ENCODE measurements at places on chromosomes 7 and 10. TPM values are rescaled to one million over a fixed set of nuclear protein-coding genes. Genes with fewer than 3 reads are reported as not detected.

The GPR26 gene
- not detected for total RNA-seq

- no peak for DNase-seq
Observed at GRCh38 chr10:118020365-118020764, 26.4 kb downstream of the RAB11FIP2 start.

The IRF5 gene
- total RNA-seq: 25.0 TPM

GRCh38 chr7:40850017-40850416 lies 715.2 kb downstream of the SUGCT start:
- no peak for DNase-seq

The SAMD9L gene
- 11.3 TPM for total RNA-seq

The WDR86 gene
- total RNA-seq: 8.5 TPM

The LIPF gene
- not detected for total RNA-seq

The ACSM6 gene
- total RNA-seq: not detected

The PRLHR gene
- total RNA-seq: not detected

DNA sequence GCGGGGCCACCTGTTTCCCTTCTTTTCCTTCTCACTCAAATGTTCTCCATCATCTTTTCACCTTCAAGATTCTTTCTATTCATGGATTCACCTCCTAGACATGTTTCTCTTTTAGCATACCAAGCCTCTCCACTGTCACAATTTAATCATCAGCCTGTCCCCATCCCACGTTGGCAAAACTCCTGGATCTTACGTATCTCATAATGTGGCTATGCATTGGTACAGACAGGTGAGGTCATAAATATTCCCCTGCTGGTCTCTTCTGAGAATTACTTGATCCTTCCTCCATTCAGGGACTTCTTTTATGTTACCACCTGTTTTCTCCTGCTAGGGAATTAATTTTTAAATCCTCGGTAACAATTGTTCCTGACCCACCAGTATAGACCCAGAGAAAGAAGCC lies 262.6 kb upstream of the NEBL start:
- DNase-seq: no peak

The OR6V1 gene
- total RNA-seq: not detected

- no peak for DNase-seq
Observed at GRCh38 chr7:135710417-135711138, 17.4 kb downstream of the SLC13A4 start.

DNA sequence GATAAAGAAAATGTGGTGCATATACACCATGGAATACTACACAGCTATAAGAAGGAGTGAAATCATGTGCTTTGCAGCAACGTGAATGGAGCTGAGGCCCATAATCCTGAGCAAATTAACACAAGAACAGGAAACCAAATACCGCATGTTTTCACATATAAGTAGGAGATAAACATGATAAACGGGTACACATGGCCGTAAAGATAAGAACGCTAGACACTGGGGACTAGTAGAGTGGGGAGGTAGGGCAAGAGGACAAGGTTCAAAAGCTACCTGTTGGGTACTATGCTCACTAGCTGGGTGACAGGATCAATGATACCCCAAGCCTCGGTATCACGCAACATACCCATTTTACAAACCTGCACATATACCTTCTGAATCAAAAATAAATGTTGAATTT lies 113.7 kb downstream of the CSTF2T start:
- DNase-seq: no peak

The UNCX gene
- total RNA-seq: not detected

DNA sequence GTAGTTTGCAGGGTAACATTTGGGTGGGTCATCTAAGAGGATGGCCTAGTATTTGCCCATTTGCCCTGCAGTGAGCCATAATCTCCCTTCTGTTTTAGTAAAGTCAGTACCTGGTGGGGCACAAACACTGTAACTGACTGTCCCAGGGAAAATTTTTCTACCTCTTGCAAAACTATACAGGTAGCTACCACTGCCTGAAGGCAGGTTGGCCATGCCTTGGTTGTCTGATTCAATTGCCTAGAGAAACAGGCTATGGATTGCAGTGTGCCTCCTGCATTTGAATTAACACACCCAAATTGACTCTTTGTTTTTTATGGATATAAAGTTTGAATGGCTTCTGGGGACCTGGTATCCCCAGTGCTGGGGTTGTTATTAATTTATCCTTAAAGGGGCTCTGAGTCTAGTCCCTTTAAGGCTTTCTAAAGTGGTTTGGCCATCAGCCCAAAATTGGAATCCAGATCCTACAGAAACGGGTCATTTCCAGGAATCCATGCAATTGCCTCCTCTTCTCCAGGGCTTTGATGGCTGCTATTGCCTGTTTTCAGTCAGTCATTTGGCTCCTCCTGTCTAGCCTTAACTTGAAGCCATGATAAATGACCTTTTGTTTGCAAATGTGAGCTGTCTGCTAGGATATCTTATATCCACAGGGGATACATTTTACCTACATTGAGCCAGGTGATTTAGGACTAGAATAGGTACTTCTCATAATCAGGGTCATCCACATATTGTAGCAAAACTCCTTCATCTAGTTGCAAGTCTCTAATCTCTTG lies 89.1 kb downstream of the STRA8 start:
- DNase-seq: no peak

GRCh38 chr10:34801097-34801733 lies 13.9 kb downstream of the PARD3 start:
- no peak for DNase-seq

GRCh38 chr7:94452239-94452638 lies 57.4 kb upstream of the CASD1 start:
- no peak for DNase-seq

DNA sequence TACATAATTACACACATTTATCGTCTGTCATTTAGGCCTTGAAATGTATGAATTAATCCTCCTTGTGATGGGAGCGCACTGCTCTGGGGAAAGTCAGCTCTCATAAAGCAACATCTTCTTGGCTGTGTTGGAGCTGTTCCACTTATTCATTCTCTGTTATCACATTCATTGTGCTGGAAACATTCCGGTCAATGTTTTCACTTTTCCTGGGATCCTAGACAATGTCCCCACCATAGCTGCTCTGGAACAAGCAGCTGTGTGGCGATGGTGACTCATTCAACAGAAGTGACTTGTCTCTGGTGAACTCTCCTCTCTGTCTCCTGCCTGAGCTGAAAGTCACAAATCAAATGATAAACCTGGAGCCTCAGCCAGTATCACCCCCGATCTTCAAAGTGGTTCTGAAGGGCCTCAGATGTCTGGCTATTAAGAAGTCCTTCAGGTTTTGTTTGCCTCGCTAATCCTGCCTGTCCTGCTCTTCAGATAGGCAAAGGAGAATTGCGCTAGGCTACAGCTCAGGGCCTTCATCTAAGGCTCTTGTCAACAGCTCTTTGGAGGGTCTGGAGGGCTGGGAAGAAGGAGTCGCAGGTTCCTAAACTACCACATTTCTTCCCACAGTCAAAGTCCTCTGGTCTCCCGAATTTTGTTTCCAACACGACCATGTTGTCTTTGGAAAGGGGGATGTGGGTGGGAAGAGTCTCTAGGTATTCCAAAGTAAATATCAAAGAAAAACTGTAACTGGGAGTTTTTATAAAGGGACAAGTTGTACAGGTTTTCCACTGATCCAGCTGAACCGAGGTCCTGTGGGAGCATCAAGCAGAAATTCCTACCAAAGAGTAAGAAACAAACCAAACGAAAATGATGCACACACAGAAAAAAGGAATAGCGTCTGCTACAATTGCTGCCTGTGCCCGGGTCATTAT lies 29.3 kb downstream of the KLF6 start:
- no peak for DNase-seq

DNA sequence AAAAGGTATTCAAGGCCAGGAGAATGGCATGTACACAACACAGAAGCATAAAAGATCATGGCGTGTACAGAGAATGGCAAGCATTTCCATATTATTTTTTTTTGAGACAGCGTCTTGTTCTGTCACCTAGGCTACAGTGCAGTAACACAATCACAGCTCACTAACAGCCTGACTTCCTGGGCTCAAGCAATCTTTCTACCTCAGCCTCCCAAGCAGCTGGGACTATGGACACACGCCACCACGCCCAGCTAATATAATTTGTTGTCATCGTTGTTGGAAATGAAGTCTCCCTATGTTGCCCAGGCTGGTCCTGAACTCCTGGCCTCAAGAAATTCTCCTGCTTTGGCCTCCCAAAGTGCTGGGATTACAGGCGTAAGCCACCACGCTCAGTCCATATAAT lies 27.3 kb downstream of the ANXA7 start:
- no peak for DNase-seq

- no peak for DNase-seq
Observed at GRCh38 chr10:68330852-68331454, 911 bp upstream of the HNRNPH3 start.

- no peak for DNase-seq
Observed at GRCh38 chr10:52437205-52437646, 123.1 kb downstream of the DKK1 start.

The CALY gene
- not detected for total RNA-seq

DNA sequence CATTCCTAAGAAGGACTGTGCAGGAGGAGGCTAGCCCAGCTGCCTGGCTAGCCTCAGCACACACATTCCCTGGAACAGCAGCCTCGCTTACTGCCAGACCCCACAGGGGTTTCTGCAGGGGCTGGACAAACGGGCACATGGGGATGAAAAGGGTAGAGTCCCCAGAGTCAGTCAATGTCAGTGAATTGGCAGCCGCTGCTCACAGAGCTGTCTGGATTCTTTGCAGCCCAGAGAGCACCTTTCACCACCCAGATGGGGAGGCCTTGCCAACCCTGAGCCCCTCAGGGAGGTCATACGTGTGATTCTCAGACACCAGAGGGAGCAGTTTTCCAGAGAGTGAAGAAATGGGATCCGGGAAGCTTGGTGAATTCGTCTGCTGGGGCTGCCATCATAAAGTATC lies 143.3 kb downstream of the KCNMA1 start:
- DNase-seq: no peak

GRCh38 chr10:102835007-102835482 lies 2.2 kb downstream of the CYP17A1 start:
- no peak for DNase-seq

The ANXA7 gene
- 107 TPM for total RNA-seq

DNA sequence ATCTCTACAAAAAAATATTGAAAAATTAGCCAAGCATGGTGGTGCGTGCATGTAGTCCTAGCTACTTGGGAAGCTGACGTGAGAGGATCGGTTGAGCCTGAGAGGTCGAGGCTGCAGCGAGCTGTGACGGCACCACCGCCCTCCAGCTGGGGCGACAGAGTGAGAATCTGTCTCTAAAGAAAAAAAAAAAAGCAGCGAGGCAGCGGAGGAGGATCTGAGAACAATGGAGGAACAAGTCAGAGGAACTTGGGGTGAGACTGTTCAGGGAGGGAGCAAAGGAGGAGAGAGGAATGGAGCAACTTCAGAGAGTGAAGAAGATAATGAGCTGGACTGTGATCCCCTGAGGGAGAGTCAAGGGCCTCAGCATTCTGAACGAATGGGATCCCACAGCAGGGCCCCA lies 85.4 kb downstream of the MKX start:
- DNase-seq: no peak

DNA sequence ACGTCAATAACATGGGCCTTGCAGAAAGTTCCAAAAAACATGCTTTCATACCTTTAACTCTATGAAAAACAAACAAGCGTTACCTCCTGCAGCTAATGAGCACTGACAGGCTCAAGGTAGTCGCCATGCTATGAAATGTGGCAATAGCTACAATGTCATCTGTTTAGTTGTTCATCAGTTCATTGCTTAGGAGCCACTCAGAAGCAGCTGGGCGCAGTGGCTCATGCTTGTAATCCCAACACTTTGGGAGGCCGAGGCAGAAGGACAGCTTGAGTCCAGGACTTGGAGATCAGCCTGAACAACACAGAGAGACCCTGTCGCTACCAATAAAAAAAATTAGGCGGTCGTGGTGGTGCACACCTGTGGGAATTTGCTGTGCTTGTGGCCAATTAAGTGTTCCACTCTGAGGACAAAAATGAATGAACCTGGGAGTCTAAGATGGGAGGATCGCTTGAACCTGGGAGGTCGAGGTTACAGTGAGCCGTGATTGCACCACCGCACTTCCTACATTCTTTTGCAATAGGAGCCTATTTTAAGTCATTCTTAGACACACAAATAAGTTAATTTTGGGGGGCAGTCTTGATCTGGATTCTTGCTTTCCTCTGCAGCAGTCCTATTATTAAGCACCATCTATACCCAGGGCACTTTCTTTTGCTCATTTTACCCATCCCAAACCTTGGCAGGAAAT lies 276.2 kb upstream of the KLF14 start:
- no peak for DNase-seq

The FEZF1 gene
- not detected for total RNA-seq

The LRRC61 gene
- total RNA-seq: 10.2 TPM

The GFRA1 gene
- 5.8 TPM for total RNA-seq

The IDI2 gene
- total RNA-seq: not detected

- DNase-seq: no peak
Observed at GRCh38 chr7:71521506-71521905, 389.6 kb downstream of the GALNT17 start.

GRCh38 chr10:33133557-33133956 lies 175.5 kb upstream of the ITGB1 start:
- DNase-seq: no peak

The AKR1E2 gene
- 17.6 TPM for total RNA-seq

GRCh38 chr7:47430422-47430821 lies 151.5 kb downstream of the TNS3 start:
- DNase-seq: no peak

The MPP7 gene
- 28.2 TPM for total RNA-seq

DNA sequence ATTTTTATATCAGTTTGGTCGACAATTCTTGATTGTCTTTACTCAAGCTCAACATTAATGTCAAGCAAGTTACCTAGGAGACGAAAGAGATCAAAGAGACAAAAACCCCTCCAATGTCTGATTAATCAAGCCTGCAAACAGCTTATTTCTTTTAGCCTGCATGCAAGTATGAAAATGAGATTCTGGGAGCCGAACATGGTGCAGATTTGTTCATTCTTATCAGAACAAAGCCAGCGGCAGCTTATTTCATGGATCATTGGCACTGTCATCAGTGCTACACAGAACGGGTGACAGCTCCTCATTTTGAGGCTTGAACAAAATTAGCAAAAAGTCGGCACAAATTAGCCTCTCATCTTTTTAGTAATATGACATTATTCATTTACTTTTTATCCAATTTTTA lies 26.5 kb downstream of the FAM204A start:
- DNase-seq: no peak

The FANK1 gene
- not detected for total RNA-seq

- no peak for DNase-seq
Observed at GRCh38 chr7:98240961-98241673, 10.9 kb downstream of the TECPR1 start.

The MYH16 gene
- total RNA-seq: not detected

DNA sequence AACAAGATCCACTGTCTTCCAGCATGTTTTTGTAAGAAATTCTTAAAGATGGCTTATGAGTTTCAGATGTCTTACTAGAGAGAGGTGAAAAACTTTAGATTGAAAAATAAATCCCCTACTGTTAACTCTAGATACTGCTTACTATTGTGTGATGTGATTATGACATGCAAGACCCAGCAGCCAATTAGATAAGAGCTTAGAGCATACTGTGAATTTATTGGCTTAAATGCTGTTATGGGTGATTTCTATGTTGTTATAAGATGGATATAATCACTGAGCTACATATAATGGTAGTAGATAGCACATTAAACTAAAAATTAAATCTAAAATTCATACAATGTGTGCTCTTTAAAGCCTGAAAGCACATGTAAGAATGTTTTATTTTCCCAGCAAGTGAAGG lies at the start of gene RNF133:
Gene RNF133, minus strand, starts transcription at position 101 of the 400 bp plus-strand sequence. CDS start 199 bp downstream, outside the sequence.
- DNase-seq: no peak

GRCh38 chr7:33707427-33707826 lies 197.9 kb upstream of the BMPER start:
- DNase-seq: no peak

- no peak for DNase-seq
Observed at GRCh38 chr7:100085515-100085914, 3.3 kb upstream of the COPS6 start.

- DNase-seq: no peak
Observed at GRCh38 chr10:76577455-76577854, 1060.2 kb downstream of the KCNMA1 start.

The MCM7 gene
- total RNA-seq: 23.6 TPM

GRCh38 chr10:78700816-78701520 lies 367.8 kb upstream of the ZMIZ1 start:
- DNase-seq: no peak
